ENCODE measurements at places on chromosomes 7 and 10.

DNA sequence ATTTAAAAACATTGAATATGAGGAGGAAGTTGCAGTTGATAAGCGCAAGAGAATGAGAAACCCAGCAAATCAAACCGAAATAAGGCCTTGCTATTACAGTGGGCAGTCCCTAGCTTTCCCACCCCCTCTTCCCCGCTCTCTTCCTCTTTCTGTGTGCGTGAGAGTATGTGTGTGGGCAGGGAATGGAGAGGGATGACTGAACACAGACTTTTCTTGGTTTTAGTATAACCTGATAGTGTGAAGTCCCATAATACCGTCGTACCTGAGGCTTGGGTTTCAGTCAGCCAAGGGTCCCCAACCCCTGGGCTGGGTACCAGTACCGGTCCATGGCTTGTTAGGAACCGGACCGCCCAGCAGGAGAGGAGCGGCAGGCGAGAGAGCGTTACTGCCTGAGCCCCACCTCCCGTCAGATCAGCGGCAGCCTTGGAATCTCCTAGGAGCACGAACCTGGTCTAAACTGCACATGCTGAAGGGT is 255.3 kb downstream of the CELF2 start:
- no peak for DNase-seq

DNA sequence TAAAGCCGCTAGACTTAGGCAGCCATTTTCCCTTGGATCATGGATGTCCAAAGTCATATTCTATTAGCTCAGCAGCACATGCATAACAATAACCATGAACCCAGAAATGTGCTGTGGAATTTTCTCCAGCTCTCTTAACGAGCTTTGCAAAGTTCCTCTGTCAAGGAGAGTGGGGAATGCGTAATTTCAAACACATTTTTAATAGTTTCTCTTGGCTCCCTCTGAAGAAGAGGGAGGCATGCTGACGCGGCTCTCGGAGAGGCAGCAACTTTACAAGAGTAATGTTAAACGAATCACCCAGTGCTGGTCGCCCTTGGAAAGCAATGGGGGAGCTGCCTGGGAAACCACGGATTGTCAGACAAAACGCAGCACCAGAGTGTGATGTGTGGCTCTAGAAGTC is 114.8 kb downstream of the RAB18 start:
- no peak for DNase-seq

GRCh38 chr10:84845628-84846261 is 517.4 kb downstream of the CCSER2 start:
- DNase-seq, result no peak

- DNase-seq, result no peak
These were observed 4.1 kb downstream of the OR9A4 start for GRCh38 chr7:141920281-141920680.

DNA sequence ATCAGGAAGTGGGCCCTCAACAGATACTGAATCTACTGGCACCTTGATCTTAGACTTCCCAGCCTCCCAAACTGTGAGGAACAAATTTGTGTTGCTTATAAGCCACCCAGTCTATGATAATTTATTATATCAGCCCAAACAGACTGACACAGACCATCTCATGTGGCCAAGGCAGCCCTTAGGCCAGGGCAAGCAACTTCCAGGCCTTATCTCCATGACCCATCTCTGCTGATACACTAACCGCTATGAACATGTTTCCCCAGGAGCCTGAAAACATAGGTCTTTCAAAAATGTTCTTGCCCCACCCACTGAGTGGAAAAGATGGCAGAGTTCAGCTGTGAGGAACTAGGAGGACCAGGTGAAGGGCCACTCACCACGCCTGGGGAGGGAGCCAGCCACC is 3.2 kb upstream of the BLOC1S2 start:
- no peak for DNase-seq

DNA sequence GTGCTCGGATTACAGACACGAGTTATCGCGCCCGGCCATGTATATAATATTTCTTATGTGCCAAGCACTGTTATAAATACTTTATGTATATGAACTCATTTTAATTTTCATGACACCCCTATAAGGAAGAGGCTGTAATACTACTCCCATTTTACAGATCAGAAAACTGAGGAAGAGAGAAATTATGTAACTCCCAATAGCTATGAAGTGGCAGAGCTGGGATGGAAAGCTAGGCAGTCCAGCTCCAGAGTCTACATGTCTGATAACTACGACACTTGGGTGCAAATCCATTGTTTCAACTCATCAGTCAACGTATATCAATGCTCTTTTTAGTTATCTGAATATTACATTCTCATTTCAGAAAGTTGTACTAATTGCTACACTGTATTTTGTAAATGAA is 17.0 kb downstream of the PDK4 start:
- DNase-seq, result no peak

DNA sequence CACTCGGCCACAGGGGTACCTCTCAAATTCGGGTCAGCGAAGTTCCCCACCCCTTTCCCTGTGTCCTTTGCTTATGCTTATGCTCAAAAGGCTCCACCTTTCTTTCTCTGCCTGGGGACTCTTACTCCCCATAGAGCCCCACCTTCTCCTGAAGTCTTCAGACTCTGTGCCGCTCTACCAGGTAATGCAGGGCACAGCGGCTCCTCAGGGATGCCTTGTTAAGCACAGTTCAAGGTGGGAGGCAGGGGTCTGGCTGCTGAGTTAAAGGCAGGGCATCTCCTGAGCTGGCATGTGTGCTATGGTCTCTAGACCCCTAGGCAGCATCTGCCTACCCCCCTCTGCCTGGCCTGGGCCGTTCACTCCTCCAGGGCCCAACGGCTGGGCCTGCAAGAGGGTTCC is 3.0 kb upstream of the CXCL12 start:
- no peak for DNase-seq

DNA sequence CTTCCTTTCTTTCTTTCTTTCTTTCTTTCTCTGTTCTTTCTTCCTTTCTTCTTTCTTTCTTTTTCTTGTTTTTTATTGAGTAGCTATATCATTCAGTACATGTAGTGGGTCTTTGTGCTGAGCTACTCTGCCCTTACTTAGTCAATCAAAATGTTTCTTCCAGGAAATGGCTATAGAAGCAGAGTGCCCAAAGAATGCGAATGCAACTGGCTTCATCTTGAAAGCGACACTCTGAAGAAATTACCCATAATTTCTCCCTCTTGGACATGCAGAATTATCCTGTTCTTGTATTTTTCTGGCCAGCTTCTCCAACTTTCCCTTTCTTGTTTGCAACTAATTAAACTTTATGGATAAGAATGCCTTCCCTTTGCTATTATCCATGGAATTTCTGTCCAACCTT is 441.5 kb downstream of the MAGI2 start:
- DNase-seq, result no peak

DNA sequence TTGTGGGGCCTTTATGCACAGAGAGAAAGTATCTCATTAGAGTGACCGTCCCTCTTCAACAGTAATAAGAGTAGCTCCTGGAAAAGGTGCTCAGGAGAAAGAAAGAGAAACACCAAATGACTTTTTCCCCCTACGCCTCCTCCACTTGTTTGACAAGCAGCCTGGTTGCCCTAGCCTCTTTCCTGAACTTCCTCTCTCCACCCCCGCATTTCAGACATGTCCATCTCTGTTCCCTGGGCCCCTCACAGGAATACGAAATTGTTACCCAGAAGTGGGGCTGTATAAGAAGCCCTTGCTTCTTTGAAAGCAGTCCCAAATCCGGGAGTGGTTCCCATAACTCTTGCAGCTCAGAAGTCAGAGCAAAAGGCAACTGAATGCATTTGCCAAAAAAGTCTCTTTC is 119.6 kb upstream of the ADO start:
- no peak for DNase-seq

GRCh38 chr10:78292982-78293865 is 259.6 kb downstream of the RPS24 start:
- DNase-seq, result no peak

GRCh38 chr10:117477961-117478670 is 64.4 kb upstream of the EMX2 start:
- DNase-seq, result no peak

GRCh38 chr7:10720042-10720441 is 253.6 kb upstream of the PHF14 start:
- DNase-seq, result no peak

DNA sequence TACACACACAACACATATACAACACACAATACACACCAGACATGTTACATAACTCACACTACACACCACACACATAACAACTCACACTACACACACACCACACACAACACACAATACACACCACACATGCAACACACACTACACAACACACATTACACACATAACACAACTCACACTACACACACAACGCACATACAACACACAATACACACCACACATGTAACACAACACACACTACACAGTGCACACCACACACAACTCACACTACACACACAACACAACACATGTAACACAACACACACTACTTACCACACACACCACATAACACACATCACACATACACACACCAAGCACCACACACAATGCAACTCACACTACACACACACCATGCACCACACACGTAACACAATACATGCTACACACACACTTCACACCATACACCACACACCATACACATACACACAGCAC is 166.5 kb downstream of the KCNMA1 start:
- no peak for DNase-seq

GRCh38 chr7:128767475-128768110 is 8.0 kb downstream of the OPN1SW start:
- no peak for DNase-seq
